GM04504 (cell line): ENCODE measurements at places on chromosomes 16 and 17.

- no peak for DNase-seq
Observed at GRCh38 chr17:31357091-31357490, 34.4 kb upstream of the RAB11FIP4 start.

DNA sequence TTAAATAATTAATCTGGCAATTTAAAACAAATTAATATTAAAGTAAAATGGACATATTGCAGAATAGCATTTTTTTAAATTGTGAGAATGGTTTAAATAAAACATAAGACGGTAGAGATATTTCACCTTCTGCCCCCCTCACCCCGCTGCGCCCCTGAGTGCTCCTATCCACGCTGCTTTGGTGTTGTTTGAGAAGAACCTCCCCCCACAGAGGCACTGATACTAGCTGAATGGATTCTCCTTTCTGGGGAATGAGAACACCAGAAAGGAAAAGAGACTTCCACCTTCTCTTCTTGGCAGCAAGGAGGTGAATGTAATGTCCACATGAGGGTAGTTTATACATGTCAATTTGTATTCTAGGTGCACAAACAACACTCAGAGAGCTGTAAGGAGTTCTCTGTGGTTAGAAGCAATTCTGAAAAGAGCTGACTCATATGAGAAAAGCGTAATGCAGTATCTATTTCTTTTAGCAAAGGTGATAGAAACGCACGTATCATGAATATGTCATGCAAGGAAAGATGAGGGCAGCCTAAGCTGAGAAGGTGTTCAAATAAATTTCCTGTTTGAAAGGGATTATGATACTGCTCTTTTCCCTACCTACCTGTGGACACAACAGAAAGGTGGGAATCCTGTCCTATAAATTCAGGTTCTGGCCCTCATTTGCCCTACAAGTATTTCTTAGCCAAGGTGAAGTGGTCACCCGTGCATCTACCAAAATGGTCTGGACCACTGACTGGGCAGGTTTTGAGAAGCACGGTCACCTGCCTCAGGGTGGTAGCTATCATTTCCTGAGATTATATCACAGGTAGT is 126.9 kb downstream of the PARN start:
- DNase-seq = no peak

- DNase-seq = no peak
Observed at GRCh38 chr16:85338638-85338982, 226.3 kb upstream of the CIBAR2 start.

GRCh38 chr16:66698046-66698445 is 1.5 kb upstream of the CMTM4 start:
- DNase-seq = no peak

- DNase-seq = peak; percentile 2
Observed at GRCh38 chr16:23803591-23804123, 32.1 kb upstream of the PRKCB start.

- no peak for DNase-seq
Observed at GRCh38 chr17:27293359-27293897, 486 bp upstream of the WSB1 start.

GRCh38 chr16:5041600-5042133 is 7.9 kb upstream of the NAGPA start:
- no peak for DNase-seq

GRCh38 chr17:40978575-40979151 is 5.5 kb downstream of the KRT40 start:
- DNase-seq = no peak

DNA sequence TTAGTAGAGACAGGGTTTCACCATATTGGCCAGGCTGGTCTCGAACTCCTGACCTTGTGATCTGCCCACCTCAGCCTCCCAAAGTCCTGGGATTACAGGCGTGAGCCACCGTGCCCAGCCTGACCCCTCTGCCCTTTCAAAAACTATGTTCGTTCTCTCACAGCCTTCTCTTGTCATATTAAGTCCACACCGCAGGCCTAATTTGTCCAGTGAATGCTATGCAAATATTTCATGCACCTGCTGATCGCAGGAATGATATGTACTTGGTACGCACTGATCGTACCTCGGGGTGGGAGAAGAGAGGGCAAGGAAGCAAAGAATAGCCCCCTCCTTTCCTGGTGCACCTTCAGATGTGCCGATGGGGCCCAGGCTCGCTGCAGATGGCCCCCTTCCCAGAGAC is 3.0 kb upstream of the BIRC5 start:
- no peak for DNase-seq

DNA sequence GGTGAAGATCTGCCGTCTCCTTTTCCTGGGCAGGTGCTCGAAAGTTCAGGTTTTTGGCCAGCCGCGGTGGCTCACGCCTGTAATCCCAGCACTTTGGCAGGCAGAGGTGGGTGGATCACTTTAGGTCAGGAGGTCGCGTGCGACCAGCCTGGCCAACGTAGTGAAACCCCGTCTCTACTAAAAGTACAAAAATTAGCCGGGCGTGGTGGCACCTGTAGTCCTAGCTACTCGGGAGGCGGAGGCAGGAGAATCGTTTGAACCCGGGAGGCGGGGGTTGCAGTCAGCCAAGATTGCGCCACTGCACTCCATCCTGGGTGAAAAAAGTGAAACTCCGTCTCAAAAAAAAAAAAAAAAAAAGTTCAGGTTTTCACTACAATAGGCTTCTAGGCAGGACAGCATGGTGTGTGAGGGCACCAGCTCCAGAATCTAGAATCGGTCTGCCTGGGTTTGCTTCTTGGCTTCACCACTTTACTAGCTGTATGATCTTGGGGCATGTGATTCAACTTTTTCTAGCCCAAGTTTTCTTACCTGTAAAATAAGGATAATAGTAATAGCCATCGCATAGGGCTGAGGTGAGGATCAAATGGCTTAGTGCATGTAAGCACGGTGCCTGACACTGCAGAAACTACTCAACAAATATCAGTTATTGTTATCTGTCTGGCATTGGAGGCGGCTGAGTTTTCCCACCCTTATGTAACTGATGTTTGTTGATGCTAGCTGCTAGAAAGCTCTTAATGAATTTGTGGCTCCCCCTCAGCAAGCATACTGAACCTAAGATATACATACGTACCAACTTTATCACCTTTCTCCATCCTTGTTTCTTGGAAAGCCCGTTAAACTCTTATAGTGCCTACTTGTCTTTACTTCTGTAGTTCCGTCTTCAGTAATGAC is 1.3 kb downstream of the PSMD12 start:
- no peak for DNase-seq

DNA sequence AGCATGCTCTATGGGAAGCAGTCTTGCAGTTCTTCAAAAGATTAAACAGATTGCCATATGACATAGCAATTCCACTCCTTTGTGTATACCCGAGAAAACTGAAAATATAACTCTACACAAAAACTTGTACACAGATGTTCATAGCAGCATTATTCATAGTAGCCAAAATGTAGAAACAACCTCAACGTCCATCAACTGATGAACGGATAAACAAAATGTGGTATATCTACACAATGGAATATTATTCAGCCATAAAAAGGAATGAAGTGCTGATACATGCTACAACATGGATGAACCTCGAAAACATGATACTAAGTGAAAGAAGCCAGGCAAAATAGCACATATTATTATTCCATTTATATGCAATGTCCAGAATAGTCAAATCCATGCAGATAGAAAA is 221.2 kb upstream of the PSMD7 start:
- DNase-seq = no peak

DNA sequence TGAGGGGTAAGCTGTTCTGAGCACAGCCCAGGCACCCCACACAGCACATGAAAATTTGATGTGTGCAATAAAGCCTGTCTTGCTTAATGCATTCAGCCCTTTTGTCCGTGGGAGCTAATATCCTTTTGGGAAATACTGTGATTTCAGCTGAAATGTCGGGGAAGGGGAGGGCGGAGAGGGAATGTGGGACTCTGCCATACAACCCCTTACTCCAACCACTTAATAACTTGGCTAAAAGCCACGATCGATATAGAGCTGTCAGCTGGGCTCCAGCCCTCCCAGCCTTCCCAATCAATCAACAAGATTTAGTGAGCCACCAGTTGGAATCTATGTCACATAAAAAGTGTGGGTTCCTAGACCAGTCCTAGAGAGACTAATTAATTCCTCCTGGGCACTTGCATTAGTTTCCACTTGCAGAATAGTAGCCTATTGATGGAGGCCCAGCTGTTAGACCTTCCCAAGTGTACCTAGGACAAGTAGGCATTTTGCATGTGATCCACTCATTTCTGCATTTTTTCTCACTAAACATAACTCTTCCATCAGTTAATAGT is 82.7 kb upstream of the PIRT start:
- no peak for DNase-seq

DNA sequence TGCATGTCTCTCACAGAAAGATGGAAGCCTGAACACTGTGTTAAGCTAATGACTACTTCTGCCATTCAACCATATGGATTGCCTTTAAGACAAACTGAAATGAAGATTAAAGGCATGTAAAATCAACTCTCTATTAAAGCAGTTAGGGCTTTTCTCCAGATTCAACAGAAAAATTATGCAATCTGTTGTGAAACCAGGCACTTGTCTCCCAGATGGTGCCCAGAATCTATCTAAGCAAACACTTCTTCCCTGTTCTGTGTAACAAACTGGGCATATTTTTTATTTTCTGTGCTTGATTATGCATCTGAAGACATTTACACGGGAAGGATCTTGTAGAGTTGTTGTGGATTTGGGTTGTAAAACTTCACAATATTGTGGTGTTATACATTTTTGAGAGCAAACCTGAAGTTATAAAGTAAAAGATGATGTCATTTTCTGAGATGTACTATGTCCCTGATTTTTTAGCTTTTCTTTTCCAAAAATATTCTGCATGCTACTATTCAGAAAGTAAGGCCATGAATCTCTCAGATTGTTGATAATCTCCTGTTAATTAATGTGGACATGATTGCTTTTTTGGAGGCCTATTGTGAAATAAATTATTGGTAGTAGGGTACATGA is 1550.3 kb downstream of the CDH8 start:
- no peak for DNase-seq

DNA sequence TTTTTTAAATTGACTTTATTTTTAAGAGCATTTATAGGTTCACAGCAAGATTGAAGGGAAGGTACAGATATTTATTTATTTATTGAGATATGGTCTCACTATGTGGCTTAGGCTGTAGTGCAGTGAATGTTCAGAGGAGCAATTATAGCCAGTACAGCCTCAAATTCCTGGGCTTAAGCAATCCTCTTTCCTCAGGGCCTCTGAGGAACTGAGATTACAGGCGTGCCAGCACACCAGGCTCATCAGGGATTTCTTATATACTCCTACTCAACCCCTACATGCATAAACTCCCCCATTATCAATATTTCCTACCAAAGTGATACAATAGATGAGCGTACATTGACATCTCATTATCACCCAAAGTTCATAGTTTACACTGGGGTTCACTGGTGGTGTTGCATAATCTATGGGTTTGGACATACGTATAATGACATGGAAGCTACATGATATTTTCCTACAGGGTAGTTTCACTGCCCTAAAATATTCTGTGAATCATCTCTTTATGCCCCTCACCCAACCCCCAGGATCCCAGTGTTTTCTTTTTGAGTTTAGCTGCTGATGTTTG is 33.5 kb downstream of the HS3ST3B1 start:
- DNase-seq = no peak

DNA sequence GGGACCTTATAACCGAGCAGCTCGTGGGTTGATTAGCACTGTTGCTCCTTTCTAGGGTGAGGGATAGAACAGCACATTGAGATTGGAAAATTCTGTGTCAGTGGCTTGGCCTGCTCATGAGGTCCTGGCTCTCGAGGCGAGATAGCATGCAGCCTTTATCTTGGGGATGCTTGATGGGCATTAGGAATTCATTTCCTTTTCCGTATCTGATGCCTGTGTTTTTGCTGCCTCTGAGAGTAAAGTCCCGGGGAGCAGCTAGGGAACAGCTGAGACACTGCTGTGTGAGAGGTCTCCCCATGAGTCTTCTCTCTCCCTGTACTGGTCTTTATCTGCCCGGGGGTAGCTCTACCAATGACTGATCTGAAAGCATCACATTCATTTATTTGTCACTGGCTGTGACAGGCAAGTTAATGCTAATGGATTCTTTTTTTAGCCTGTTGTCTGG is 14.5 kb downstream of the MSI2 start:
- no peak for DNase-seq

DNA sequence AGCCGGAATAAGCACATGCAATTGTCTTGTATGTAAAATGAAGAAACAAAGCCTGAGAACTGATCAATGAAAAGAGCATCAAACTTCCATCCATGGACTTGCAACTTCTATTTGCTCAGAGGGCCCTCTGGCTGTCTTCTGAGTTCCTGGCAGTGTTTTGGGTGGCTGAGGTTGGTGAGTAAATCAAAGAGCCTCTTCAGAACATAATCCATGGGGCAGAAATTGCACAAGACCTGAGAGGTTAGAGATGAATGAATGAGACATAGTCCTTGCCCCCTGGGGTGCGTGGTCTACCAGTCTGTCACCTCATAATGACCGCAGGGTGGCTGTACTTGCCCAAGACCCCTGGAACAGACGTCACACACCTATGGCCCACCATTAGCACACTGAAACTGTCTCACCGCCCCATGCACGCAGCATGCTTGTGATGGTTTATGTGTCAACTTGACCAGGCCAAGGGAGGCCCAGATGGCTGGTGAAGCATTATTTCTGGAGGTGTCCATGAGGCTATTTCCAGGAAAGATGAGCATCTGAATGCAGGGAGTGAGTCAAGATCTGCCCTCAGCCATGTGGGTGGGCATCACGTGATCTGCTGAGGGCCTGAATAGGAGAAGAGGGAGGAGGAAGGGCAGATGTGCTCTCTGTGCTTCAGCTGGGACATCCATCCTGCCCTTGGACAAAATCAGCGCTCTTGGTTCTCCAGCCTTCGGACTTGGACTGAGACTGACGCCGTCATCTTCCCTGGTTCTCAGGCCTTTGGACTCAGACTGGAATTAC is 8.3 kb downstream of the PIK3R6 start:
- DNase-seq = no peak

DNA sequence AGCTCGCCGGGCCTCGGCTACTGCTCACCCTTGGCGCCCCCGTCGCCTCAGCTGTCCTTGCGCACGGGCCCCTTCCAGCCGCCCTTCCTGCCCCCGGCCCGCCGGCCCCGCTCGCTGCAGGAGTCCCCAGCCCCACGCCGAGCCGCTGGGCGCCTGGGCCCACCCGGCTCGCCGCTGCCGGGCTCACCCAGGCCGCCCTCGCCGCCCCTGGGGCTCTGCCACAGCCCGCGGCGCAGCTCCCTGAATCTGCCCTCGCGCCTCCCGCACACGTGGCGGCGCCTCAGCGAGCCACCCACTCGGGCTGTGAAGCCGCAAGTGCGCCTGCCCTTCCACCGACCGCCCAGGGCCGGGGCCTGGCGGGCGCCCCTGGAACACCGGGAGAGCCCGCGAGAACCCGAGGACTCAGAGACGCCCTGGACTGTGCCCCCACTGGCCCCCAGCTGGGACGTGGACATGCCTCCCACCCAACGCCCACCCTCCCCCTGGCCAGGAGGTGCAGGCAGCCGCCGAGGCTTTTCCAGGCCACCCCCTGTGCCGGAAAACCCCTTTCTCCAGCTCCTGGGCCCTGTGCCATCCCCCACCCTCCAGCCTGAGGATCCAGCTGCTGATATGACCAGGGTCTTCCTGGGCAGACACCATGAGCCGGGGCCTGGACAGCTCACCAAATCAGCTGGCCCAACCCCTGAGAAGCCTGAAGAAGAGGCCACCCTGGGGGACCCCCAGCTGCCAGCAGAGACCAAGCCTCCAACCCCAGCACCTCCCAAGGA is 12.8 kb downstream of the MYO15A start:
- DNase-seq = no peak

- DNase-seq = no peak
Observed at GRCh38 chr16:74226338-74226954, 70.2 kb upstream of the PSMD7 start.
